ENCODE measurements at places on chromosomes 6 and 20. TPM values are rescaled to one million over a fixed set of nuclear protein-coding genes. Genes with fewer than 3 reads are reported as not detected.

DNA sequence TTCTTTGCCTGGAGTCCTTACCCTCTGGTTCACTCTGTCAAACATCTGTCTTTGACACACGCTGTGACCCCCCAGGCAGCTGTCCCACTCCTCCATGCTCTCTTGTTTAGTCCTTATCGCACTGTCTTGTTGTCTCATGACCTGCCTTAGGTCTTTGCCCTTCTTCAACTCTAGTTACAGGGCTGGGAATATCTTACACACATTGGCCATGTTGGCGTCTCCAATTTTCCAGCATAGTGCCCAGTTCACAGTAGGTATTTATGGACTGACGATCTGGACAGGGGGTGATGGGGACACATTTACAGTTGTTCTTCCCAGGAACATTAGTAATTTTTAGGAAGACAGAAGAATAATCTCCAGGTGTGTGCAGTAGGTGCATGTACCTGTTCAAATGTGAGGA lies 129.7 kb upstream of the SLC22A16 start:
- DNase-seq = no peak

DNA sequence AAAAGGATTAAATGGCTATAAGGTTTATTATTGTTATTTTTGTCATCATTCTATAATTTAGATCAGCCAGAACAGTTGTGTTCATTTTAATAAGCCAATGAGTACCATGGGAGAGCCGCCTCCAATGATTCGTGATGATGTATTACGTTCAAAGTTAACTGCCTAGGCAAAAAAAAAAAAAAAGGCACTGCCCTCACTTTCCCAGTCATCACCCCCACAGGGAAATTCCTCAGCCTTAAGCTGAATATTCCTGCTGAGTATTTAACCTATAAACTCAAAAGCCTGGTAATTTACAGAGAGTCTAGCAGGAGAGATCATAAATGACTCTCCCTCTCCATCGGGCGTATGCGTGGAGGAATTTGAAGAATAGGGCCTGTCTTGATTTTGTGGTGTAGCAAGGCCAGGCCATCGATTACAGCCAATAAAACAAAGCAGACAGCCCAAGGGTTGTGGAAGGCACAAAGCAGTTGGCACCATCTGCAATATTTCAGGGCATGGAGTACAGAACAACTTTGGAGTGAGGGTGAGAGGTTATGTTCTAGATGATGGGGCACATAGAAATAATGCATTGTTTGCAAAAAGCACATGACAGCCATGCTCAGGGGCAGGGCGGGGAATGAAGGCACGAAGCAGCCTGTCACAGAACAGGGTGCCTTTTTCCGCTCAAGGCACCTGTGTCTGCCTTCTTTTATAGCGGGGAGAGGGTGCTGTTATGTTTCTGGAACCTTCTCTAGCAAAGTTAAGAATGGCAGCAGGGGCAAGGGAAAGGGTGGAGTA lies 138.2 kb upstream of the DTNBP1 start:
- no peak for DNase-seq

- no peak for DNase-seq
These were observed 322.7 kb upstream of the NOX3 start for GRCh38 chr6:155778336-155778735.

DNA sequence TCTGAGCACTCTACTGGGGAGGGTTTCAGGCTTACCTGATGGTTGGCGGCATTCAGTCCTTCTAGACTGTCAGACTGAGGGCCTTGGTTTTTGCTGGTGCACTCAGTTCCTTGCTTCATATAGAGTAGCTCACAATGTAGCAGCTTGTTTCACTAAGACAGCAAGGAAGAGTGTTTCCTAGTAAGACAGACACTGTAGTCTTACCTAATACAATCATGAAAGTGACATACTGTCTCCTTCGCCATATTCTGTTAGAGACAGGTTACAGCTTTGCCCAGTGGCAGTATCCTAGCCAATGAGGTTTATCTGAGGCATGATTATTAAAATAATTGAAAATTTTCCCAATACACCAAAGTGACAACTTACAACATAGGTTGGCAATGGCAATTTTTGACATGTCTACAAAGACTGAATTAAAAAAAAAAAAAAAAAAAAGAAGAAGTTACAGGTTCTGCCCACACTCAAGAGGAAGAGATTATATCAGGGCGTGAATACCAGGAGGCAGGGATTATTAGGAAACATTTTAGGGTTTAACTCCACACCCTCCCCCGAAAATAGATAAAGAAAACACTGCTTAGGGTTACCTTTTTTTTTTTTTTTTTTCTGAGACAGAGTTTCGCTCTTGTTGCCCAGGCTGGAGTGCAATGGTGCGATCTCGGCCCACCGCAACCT lies 66.8 kb downstream of the SCAND1 start:
- no peak for DNase-seq

DNA sequence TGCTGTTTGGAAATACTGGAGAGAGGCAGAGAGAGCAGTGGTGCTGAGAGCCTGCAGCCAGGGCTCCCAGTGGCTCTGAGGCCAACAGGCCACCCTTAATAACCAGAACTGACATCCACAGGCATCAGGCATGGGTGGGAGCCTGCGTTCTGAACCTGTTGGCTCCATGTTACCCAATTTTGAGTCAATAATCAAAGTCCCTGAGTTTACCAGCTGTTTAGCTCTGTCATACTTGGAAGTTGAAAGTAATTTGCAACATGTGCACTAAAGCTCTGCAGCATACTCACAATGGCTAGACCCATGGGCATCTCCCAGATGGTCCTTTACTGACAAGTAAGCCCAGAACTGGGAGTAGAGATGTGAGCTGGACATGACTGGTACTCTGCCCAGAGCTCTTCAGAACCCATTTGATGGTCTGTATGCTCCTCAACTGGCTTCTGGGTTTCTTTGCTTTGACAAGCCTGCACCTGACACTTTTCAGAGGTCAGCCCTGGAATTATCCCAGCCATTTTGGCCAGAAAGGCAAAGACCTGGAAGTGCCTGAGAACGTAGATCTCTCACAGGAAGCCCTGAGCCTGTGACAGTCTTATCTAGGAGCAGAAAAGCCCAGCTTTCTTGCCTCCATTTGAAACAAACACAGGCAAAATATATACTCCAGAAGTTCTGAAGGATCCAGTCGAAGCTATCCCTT lies 122.4 kb upstream of the CITED2 start:
- DNase-seq = no peak

GRCh38 chr6:144314562-144314961 lies 29.4 kb downstream of the UTRN start:
- DNase-seq = no peak

DNA sequence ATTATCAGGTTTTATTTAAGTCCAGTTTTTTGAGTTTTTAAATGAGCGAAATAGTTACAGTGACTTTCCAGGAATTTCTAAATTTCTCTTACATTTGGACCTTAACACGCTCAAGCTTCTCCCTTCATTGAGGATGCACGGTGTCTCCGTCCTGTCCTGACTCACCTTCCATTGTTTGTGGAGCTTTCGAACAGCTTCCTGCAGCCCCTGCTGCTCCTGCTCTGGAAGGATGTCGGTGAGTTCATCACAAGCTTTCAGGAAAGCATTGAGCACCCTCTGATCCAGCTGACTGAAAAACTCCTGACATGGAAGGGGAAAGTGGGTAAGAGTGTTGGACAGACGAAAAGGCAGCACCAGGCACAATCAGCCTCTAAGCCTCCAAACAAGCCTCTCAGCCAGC lies 183.7 kb downstream of the SYNE1 start:
- no peak for DNase-seq

DNA sequence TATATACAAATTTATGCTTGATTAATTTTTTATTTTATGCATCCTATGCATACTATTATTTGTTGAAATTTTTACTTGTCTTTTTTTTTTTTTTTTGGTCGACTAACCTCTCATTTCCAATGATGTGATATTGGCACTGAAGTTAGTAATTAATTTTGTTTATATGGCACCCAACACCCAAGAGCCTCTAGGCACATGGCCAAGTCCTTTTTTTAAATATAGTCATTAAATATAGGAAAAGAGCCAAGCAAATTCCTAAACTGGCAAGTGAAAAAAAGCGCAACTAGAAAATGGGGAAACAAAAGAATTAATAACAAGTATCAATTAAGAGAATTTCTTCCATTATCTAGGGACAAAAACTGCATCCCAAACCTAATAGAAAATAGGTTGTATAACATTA lies 85.5 kb upstream of the HS3ST5 start:
- DNase-seq = no peak

DNA sequence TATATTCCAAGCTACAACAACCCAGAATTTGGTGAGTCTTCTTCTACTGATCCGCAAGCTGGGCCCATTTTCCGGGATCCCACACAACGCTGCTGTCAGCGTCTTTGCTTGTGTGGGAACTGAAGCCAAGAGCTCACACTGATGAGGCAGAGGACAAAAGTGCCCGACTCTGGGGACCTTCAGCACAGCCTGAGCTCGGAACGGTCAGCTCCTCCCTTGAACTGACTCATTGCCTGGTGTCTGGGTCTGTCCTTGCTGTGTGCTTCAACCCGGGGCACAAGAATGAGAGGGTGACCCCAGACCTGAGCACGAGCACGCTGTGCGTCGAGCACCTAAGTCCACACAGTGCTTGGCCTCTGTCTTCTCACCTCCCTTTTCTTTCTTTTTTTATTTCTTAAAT lies 33.5 kb downstream of the DACT2 start:
- no peak for DNase-seq

GRCh38 chr6:43779852-43780236 lies 9.8 kb downstream of the VEGFA start:
- DNase-seq = peak; percentile 45

- no peak for DNase-seq
These were observed at the start of gene BMP7 for GRCh38 chr20:57266291-57267157. BMP7 (minus strand) TSS chr20:57266641; CDS start chr20:57266122, 519 bp downstream.

GRCh38 chr6:117561128-117561527 lies 41.2 kb downstream of the GOPC start:
- DNase-seq = no peak

GRCh38 chr6:10610289-10610688 lies 84.1 kb downstream of the C6orf52 start:
- DNase-seq = peak; percentile 13

- DNase-seq = no peak
These were observed 50.7 kb upstream of the CD83 start for GRCh38 chr6:14066782-14067406.

DNA sequence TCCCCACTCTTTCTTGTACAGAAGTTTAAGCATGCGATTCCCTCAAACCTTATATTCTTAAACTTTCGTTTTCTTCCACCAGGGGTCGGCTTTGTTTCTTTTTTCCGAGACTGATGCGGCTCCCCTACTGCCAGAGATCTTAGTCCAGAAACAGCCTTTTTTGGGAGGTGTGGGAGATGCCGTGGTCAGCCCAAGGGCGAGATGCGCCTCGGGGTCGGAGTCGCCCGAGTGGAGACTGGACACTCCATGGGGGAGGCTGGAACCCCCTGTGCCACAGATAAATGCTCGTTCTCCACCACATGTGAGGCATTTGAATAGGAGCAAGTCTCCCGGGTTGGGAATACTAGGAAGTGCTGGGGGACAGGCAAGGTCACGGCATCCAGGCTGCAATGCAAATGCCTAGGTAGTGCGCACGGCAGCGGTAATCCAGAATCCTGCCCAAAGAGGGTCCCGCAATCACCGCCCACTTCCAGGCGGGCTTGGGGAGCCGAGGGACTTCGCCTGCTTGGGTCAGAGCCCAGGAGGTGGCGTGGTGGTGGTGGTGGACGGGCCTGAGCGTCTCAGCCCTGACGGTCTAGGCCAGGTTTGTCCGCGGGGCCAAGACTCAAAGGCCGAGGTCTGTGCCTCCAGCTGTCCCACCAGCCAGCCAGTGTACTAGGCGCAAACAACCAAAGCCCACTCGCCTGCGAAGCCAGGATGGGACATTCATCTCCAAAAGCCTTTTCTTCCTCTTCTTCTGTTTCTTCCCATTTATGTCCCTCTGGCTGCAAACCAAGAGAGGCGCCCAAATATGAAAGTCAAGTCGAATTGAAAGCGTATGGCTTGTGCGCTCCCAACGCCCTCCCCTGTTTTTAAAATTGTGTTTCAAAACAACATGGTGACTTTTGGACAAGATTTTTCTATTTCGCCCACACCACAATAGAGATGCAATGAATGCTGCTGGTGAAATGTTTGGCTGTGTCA lies 39.3 kb upstream of the OSTM1 start:
- DNase-seq = no peak

GRCh38 chr6:111098597-111098996 lies 11.3 kb downstream of the SLC16A10 start:
- DNase-seq = no peak

GRCh38 chr20:36070451-36070850 lies 84.1 kb upstream of the EPB41L1 start:
- no peak for DNase-seq

DNA sequence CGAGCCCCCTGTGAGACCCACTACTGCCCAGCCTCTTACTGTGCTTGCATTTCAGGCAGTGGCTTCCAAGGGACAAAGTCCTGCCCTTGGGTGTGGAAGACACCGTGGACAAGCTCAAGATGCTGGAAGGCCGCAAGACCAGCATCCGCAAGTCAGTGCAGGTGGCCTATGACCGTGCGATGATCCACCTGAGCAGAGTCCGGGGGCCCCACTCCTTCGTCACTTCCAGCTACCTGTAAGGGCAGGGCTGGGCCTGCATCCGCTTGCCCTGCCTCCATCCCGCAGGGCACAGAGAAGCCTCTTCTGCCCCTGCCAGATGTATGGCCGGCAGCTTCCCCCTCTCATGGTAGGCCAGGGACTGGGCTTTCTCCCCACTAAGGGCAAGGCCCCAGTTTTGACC lies 33.8 kb downstream of the BRPF3 start:
- DNase-seq = no peak

- no peak for DNase-seq
These were observed 3.6 kb upstream of the ADGRG6 start for GRCh38 chr6:142297996-142298753.

DNA sequence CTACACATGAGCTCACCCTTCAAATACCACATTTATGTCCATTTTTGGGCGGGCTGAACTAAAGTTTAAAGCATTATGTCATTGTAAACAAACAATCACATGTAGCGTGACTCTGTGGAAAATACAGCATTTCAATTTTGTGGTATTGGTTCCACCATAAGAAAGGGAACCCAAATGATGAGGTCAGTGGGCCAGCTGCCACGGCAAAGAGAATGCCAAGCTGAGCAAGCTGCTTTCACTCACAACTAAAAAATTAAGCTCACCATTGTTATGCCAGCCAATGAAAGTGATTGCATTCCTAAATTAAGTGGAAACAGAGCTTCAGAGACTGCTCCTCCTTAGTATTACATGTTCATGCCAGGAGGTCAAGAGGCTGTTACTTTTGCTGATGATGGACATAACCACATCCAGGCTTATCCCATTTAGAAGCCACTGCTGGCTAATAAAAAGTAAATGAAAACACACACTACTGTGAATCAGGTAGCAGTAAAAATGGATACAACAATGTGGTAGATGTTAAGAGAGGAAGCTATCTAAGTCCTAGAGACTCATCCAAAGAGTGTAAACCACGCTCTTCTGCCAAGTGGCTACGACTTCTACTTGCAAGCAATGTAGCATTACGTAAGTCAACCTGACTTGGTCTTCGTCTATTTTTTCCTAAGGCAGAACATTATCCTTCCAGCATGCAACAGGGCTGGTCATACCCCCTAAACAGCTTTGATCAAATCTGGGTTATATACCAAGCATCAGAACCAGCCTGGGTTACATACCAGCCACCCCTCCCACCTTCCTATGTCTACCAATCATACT lies 164.8 kb downstream of the BACH2 start:
- peak; percentile 67 for DNase-seq

The CYP21A2 gene
- not detected for total RNA-seq

The NKX2-4 gene
- not detected for total RNA-seq

The CALHM5 gene
- 1.5 TPM for total RNA-seq

The TAB2 gene
- 67.6 TPM for total RNA-seq

The FAM162B gene
- total RNA-seq = 3.4 TPM

The RAB44 gene
- total RNA-seq = 0.09 TPM

The CLPSL1 gene
- total RNA-seq = not detected

The ME1 gene
- 36.8 TPM for total RNA-seq

The MCCD1 gene
- not detected for total RNA-seq

The RPL7L1 gene
- total RNA-seq = 87.1 TPM

The GABRR1 gene
- total RNA-seq = 0.20 TPM

The SAPCD1 gene
- total RNA-seq = not detected

Data from gastrocnemius medialis (tissue), 4 donors.